ENCODE measurements at places on chromosomes 1 and 21.
A peak's percentile ranks its signal among the peaks of the same experiment; 100 is the strongest.

- no peak for DNase-seq
Measured at GRCh38 chr1:221272940-221273339, 393.7 kb downstream of the HLX start.

DNA sequence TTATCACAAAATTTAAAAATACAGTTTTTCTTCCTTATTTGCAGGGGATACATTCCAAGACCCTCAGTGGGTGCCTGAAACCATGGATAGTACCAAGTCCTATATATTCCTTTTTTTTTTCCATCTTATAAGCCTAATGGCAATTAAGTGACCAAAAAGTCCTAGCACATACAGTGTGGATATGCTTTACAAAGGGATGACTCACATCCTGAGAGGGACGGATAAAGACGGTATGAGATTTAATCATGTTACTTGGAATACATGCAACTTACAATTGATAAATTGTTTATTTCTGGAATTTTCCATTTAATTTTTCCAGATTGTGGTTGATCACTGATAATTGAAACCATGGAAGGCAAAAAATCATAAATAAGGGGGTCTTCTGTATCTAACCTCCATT lies 181.2 kb upstream of the BRINP3 start:
- DNase-seq = no peak

DNA sequence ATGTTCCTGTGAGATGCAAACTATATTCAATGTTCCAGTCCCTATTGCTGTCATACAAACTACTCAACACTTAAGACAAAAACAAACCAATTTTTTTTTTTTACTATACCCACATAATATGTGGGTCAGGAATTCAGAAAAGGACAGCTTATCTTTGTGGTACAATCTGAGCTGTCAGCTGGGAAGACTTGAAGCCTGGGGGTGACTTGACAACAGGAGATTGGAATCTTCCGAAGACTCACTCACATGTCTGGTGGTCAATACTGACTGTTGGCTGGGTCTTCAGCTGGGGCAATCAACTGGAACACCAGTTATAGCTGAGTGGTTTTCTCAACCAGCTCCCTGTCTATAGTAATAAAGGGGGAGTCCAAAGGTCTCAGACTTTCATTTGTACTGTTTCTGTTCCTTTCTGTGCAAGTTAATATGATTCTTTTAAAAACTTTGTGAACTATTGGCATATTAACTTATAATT lies 81.7 kb upstream of the ATP1B1 start:
- DNase-seq = no peak

DNA sequence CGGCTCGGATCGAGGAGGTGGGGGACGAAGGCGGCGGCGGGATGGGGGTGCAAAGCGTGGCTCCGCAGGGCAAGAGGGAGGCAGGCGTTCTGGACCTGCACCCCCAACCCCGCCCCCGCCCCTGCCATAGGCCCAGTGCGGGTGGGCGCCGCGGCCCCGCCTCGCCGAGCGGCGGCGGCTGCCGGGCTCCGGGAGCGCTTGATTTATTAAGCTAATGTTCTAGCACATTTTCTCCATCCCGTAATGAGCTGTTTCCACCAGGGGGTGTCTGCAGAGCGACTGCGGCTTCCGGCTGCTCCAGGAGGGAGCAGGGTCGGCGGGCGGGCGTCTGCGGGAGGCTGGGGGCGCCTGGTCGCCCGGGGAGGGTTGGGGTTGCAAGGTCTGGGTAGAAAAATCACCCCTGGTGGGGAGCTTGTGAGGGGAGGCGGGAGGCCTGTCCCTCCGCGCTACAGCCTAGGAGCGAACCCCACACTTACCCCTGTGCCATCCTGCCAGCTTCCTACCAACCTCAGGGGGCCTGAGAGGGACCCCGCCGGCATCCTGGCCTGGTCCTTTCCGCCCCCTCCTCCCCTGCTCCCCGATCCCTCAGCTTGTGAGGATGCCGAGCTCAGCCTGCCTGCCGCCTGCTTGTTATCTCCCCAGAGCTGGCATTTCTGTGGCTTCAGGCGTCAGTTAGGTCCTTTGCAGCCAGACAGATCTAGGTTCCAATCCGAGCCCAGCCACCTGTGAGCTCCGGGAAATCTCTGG lies 48.5 kb upstream of the ACOT11 start:
- DNase-seq = peak; percentile 24

- DNase-seq = no peak
Measured at GRCh38 chr1:94722181-94722580, 98.0 kb upstream of the SLC44A3 start.

DNA sequence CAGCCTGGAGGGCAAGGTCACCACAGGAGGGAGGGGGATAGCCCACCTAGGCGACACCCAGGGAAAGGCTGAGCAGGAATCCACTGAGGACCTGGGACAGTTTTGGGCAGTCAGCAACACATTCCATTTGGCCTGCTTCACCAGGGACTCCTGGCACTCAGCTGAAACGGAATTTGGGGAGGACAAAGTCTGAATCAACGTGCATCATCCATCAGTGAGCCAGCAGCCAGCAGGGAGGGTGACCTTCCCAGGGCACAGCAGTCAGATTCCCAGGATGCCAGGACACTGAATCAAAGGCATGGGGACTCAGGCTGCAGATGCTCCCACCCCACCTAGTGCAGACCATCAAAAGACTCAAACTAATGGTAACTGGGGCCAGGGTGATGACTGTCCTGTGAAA lies 4.6 kb downstream of the SH3BP5L start:
- no peak for DNase-seq

DNA sequence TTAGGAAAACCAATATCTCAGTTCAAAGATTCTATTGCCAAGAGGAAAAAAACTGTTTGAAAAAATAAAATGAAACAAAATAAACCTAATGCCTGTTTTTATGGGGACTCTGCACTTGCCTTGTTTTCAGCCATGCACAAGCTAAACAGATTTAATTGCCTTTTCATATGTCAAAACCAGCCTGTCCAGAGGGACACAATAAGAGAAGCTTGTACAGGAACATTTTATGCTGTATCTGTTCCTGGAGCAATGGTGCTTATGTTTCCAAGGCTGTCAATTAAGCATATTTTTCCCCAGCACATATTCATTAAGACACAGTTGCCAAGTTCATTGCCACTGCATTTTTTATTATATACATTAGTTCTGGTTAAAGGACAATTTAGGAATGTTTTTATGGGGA lies 470.9 kb downstream of the LRRIQ3 start:
- no peak for DNase-seq

DNA sequence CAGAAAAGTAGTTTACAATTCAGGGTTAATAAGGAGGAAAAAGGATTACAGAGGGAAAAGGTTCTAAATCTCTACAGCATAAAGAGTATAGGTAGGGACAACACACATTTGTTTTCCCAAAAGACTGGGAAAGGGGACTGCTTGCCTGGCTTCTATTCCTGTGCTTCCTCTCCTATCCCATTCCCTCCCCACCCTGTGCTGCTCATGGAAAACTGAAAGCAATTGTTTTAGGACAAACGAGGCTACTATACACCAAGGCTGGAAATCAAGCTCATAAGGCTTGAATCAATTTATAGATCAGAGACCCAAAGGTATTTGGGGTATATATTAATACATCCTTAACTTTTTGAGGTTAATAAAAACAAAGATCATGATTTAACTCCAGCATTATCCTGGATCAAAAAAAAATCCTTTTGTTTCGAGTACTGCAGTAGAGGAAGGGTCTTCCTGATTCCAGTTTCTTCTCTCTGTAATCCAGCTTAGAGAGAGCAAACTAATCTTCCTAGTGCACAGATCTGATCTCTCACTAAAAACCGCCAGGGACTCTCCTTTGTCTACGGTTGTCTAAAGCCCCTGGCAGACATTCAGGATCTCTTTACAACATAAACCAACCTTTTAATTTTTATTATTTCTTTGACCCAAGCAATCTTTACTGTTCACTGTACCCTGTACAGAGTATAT lies 37.4 kb upstream of the A3GALT2 start:
- no peak for DNase-seq

DNA sequence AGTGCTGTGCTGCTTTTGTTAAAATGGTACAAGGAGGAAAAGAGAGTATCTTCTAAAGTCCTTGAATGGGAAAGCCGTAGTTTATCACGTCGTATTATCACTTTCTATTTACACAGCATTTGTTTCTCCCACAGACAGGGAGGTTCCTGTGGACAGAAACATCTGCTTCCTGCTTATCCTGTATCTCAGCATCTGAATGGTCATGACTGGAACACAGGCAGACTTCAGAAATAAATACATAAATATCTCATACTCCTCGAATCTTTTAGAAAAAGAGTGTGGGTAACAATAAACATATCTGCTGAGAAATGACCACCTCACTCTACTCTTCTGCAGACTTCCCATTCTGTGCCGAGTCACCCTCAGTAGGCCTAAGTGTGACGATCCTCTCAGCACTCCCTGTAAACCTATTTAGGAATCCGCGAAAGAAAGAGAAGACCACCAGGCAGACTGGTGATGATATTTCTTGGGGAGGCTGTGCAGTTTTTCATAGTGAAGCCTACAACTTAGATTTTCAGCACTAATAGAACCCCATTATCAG lies 393.5 kb downstream of the SMYD3 start:
- no peak for DNase-seq

- DNase-seq = no peak
Measured at GRCh38 chr1:172966844-172967540, 83.7 kb downstream of the TNFSF18 start.

- no peak for DNase-seq
Measured at GRCh38 chr1:54302951-54303843, 103.0 kb downstream of the SSBP3 start.

DNA sequence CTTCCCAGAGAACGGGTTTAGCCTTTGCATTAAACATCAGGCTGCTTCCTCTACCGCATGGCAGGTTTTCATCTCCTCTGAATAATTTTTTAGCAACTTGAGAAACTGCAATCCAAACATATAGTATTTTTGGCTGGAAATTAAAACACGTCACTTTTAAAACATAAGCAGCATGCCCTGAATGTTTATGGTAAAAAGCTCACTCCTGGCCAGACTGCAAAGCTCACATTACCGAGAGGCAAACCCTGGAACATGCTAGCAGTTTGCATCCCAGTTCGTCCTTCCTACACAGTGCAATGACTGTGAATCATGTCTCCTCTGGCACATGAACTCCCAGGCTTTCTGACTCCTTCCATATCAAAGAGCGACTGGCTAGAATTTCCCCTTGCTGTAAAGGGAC lies 312.3 kb downstream of the RRAGC start:
- no peak for DNase-seq

- DNase-seq = no peak
Measured at GRCh38 chr1:164704954-164705353, 146.0 kb downstream of the PBX1 start.

DNA sequence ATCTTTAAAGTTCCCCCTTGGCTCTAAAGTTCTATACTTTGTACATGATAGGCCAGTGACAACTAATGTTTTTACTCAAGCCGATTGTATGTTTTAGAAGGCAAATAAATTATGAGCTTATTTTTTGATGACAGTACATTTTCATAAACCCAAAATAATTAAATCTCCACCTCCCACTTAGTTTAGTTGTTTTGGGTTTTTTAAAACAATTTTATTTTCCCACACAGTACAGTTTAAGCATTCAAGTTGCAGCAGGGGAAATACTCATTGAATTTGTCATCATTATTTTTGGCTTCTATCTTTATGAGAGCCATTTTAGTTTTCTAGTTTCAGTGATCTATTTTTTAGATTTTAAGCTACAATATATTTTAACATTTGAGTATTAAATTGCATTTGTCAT lies 93.6 kb downstream of the OLFML2B start:
- no peak for DNase-seq

DNA sequence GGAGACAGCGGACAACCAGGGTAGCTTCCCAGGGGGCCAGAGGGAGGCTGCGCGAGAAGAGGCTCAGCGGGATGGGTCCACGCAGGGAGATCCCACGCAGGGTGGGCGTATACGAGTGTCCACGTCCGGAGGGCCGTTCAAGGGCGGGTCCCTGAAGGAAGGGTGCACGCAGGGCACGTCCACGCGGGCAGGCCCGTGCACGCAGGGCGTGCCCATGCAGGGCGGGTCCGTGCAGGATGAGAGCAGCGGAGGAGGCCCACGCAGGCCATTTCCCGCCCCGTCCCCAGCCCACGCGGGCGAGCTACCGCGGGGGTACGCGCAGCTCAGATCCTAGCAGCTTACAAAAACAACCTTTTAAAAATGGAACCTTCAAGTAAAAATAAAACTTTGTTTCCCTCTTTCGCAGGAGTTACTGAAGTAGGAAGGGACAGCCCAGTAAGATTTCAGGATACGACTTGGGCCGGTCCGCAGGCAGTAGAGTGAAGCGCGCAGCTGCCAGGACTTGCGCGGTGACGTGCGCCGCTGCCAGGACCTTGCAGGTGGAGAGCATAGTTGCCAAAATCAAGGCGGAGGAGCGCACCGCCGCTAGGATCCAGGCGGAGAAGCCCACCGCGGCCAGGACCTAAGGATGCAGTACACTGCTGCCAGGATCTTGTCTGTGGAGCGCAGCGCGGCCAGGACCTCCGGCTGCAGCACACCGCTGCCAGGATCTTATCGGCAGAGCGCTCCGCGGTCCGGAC lies 416 bp upstream of the RNF187 start:
- peak; percentile 80 for DNase-seq

DNA sequence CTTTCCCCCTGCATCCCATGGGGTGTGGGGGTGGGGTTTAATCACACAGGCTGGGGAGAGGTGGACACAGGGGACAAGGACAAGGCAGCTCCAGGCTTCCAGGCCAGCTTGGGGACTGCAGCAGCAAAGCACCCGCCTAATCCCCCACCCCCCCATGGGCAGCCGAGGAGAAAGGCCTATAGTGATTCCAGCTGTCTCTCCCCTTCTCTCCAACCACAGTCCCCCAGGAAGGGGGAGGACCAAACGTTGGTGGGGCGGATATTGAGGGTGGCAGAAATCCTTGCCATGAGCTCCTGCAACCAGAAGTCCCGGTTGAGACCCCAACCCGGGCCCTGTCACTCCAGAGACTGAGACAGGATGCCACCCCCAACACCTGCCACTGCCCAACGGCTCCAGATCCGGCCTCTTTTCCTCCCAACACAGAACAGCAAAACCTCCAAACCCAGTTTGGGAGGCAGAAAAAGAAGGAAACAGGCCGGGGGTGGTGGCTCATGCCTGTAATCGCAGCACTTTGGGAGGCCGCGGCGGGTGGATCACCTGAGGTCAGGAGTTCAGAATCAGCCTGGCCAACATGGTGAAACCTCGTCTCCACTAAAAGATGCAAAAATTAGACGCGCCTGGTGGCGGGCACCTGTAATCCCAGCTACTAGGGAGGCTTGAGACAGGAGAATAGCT lies 1.7 kb downstream of the EPHA2 start:
- no peak for DNase-seq

DNA sequence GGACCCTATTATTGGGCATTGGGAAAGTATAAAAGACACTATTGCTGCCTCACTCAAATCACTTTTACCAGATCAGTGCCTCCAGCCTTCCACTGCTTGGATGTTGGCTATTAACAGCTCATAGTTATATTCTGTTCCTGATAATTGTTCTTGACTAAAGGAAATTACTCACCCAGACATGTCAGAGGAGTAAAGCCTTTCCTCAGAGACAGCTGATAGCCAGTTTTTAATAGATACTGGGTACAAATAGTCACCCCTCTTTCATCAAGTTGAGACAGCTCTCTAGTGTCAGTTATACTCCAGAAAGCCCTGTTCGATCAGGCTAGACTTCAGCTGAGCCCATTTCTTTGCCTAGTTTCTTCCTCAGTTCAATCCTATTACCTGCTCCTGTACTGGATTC lies 876.1 kb upstream of the B3GALT2 start:
- DNase-seq = no peak

All from activated CD4-positive, alpha-beta T cell treated with anti-CD3 and anti-CD28 coated beads, Interleukin-2, amount 50 U/mL, for 1 hour (primary cell).